Hepatic stellate cell (primary cell): ENCODE measurements at places on chromosomes 5 and 9.
A peak's percentile ranks its signal among the peaks of the same experiment; 100 is the strongest.

- DNase-seq = no peak
These were observed 11.5 kb upstream of the CPLX2 start for GRCh38 chr5:175859916-175860315.

GRCh38 chr9:96317335-96317980 lies 15.5 kb upstream of the HSD17B3 start:
- peak; percentile 59 for DNase-seq

GRCh38 chr5:140213370-140213983 lies 38.5 kb downstream of the CYSTM1 start:
- DNase-seq = no peak

- no peak for DNase-seq
These were observed 92.4 kb upstream of the PRRC1 start for GRCh38 chr5:127425037-127425436.

DNA sequence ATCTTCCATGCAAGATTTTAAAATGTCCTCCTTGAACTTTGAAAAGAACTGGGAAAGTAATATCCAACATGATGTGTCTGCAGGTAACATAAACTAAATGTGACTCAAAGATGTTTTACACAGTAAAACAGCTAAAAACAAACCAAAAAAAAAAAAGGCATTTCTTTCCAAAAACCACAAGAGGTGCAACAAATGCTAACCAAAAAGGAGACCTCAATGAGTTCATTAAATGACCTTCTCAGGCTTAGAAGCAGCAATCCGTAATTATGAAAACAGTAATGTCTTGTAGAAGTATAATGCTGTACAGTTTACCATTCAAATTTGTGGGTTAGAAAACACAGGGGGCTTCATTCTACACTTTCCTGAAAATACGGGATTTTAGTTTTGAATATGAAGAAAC lies 2.5 kb downstream of the RNF145 start:
- DNase-seq = no peak

GRCh38 chr5:139700711-139701055 lies 52.5 kb downstream of the CXXC5 start:
- DNase-seq = no peak

DNA sequence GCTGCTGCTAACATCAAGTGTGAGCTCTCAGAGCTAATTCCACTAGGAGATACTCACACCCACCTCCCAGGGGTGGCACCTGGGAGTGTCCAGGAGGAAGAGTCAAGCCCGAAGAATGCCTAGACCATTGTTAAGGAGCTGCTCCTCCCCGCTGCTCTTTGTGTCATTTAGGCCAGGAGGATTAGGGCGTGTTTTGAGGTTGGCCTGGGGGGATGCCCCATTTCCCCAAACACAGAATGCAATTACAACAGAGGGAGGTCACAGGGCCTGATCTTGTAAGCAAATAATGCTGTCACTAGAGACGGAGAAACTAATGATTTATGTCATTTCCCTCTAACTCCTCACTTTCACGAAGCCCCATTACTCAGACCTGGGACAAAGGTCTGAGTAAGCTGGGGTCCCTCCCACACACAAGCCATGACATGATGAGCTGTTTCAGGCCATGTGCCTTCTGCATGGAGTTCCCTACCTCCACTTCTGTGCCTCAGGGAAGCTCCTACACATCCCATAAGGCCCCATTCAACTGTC lies 312.5 kb downstream of the ACTL7B start:
- DNase-seq = no peak

- peak; percentile 18 for DNase-seq
These were observed 33.9 kb upstream of the JMY start for GRCh38 chr5:79202076-79202475.

GRCh38 chr5:74685979-74686631 lies 1.1 kb downstream of the HEXB start:
- DNase-seq = peak; percentile 16

DNA sequence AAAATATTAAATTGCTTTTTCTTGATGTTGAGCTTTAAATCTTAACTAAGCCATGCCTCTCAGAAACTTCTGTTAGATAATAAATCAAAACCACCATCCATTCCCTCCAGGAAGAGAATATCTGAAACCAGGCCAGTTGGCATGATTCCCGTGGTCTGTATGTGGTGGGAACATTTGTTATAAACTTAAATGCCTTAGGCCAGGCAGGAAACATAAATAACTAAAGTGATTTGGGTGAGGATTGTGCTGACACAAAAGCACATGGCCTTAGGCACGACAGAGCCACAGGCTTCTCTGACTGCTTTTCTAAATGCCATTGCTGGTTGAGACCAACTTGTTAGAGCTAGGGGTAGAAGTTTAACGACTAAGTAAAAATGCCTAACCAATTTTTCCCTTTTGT lies 255.9 kb downstream of the GABRG2 start:
- no peak for DNase-seq

GRCh38 chr9:4803670-4804530 lies 11.2 kb downstream of the RCL1 start:
- no peak for DNase-seq

- DNase-seq = no peak
These were observed 979 bp downstream of the CCNB1 start for GRCh38 chr5:69167929-69168328.
